GM12891 (cell line): ENCODE measurements at places on chromosomes 12 and 14.

DNA sequence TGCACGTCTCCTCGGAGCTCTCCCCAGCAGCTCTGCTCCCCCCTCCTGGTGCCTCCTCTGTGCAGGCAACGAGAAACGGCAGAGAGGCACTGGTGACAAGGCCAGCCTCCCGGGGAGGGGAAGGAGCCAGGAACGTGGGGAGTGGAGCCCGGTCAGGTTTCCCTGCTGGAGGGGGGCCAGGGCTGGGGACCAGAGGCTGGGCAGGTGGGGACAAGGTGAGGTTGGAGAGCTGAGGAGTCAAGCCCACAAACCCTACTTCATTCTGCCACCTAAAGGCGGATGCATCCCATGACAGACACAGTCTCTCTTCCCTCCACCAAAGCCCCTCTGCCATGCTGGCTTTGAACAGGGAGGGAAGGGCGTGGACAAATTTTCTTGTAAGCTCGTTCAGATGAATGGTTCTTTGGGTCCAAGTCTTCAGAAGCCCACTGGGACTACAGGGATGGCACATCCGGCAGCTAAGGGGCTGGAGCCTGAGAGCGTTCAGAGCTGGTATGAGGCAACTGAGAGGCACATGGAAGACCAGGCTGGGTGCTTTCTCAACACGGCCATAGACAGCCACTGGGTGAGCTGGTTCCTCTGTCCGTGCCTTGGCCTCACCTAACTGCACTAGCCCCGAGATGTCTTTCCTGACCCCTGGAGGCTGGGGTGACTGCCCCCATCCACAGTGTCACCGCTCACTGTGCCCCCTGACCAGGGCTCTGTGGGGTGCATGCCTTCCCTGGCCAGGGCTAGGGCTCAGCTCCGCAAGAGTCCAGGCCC lies 105.9 kb downstream of the RBM19 start:
- no peak for DNase-seq

DNA sequence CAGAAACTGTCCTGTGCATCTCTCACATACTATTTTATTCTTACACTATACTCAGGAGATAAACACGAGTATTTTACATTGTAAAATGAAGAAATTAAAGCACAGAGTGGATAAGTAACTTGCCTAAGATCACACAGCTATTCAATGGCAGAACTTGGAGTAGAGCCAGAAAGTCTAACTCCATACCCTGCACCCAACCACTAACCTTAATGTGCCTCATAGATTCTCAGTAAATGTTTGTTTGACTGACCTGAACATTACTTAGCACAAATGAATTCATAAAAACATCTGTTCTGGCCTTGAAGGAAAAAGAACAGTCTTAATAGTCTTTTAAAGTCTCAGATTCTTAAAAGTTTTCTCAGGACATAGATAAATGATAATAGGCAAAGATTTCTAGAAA lies 83.5 kb upstream of the OVCH1 start:
- no peak for DNase-seq

- no peak for DNase-seq
Observed at GRCh38 chr12:92143258-92143657, 2.4 kb downstream of the BTG1 start.

- DNase-seq = no peak
Observed at GRCh38 chr12:18872770-18873169, 134.9 kb downstream of the CAPZA3 start.

DNA sequence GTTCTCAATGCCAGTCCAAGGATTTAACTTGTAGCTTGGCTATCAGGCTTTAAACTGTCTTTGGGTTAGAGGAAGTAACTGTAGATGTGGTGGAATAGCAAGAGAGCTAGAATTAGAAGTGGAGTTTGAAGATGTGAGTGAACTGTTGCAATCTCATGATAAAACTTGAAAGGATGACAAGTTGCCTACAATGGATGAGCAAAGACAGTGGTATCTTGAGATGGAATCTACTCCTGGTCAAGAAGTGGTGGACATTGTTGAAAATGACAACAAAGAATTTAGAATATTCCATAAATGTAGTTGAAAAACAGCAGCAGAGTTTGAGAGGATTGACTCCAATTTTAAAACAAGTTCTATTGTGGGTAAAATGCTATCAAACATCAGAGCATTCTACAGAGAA lies 199.0 kb downstream of the DUSP6 start:
- no peak for DNase-seq
